ENCODE measurements at places on chromosomes 7 and 10.

DNA sequence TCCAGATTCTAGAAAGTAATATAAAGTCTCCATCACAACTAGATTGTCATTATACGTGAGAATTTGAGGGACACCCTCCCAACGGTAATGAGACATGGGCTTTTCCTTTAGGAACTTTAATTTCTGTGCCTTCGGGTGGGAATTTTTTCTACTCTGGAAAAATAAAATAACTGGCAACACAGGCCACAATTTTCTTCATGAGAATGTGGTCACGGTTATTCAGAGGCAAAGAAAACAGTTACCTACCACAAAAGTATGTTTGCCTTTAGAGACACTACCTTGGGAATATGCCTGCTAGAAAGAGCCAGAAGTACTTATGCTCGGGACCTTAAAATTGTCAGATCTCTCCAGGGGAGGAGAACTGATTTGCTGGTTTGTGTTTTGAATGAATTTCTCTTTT is 99.4 kb downstream of the ITGA8 start:
- no peak for DNase-seq

DNA sequence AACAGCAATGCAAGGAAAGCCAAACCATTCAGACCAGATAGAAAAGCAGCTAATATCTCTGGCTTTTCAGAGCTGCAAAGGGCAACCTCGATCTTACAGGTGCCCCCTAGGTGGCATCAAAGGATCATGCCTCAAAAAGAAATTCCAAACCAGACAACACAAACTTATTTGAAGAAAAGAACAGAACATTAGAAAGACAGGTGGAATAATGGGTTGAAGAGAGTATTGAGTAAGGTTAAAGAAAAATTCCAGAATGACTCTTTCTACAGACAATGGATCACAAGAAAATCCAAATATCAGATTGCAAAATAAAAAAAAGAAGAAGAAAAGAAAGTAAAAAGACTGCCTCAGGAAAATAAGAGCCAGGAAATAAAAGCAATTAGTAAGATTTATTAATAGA is 213.7 kb downstream of the ELMO1 start:
- no peak for DNase-seq

DNA sequence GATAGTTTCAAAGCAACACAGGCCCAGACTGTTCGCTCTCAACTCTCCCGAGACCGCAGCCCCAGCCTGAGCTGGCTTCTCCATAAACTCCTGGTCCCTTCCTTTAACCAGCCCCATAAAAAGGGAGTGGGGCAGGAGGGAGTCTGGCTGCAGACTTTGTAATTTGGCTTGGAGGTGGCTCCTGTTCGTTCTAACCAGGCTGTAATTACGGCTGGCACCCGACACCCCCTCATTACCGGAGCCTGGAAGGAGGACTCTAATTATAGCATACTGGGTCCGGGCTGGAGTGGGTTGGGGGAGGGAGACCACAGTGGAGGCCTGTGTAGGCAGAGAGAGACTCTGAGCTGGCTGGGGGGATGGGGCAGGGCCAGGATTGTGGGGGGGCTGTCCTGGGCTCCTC is 49.7 kb downstream of the UNC5B start:
- DNase-seq = no peak

GRCh38 chr7:41193738-41194282 is 509.1 kb downstream of the INHBA start:
- DNase-seq = no peak

- DNase-seq = no peak
These were observed 46.8 kb downstream of the AGK start for GRCh38 chr7:141597966-141598365.

GRCh38 chr7:151402029-151402835 is 7.6 kb downstream of the WDR86 start:
- no peak for DNase-seq

DNA sequence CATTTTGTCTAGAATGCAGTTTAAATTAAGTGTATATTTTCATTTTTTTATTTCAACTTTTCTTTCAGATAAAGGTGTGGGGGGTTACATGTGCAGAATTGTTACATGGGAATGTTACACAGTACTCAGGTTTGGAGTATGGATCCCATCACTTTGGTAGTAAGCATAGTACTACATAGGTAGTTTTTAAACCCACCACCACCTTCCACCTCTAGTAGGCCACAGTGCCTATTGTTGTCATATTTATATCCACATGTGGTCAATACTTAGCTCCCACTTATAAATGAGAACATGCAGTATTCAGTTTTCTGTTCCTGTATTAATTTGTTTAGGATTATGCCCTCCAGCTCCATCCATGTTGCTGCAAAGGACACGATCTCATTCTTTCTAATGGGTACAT is 200.6 kb downstream of the CCDC7 start:
- no peak for DNase-seq

DNA sequence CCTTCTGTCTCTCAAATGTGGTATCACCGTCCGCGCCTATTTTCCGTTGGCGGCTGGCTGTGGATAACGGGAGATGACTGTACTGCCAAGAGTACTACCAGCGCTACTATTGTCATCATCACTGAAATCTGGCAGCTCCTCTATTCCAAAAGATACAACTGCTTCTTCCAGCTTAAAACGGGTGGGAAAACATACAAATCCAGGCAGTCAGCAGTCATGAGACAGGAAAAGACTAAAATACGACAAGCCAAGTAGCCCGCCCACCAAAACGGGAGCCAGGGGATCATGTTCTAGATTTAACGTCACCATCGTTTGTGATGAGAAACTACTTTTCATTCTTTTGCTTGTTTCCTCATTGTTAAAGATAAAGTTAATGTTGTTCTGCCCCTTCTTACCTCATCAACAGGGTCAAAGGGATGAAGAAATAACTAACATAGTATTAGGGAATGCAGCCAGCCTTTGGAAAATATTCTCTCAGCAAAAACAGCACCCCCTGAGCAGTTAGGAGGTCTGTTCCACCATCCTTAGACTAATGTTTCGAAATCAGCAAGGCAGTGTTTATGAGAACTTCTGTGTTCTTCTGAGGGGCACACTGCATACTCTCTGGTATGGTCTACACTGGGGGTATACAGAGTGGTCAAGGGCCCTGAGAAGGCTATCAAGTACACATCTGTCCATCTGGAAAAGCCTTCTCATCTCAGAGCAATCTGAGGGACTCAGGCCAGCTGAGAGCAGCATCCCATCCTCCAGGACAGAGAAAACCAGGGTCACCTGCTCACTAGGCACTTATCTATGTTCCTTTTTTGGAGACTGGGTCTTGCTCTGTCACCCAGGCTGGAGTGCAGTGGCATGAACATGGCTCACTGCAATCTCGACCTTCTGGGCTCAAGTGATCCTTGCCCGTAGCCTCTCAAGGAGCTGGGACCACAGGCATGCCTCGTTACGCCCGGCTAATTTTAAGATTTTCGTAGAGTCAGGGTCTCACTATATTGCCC is 47.5 kb downstream of the GNA12 start:
- DNase-seq = no peak

GRCh38 chr10:29849126-29849833 is 210.1 kb downstream of the JCAD start:
- no peak for DNase-seq

- DNase-seq = peak; percentile 48
These were observed 3.9 kb upstream of the GATA3 start for GRCh38 chr10:8050556-8051108.

DNA sequence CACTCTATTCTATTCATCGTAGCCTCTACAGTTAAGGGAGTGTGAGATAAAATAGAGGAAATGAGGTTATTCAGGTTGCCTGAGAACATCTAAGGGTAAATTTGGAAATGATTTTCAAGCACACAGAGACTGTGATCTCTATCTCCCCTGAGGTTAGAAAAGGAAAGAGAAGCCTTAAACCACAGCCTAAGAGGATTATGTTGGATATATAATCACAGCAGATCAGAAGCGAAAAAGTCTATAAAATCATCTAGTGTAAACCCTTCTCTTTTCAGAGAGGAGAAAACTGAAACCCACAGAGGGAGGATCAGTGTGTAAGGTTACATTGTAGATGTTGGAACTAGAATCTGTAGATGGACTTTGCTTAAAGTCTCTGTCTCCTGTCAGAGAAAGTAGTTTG is 90.6 kb upstream of the SEMA3E start:
- no peak for DNase-seq

DNA sequence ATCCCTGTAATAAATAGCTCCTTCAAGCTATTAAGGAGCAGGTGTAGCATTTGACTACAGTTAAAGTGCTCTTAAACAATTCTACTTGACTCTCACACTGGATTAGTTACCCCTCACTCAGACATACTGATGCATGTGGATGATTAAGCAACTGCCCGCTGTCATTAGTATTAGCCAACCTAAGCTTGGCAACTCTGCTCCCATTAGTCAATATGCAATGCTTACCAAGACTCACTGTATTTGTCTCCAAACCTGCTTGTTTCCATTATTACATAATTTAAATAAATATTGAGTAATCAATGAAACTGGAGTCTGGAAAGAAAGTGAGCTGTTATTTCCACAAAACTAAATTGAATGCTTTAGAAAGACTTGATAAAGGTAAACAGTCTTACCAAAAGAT is 144.0 kb upstream of the ASAH2 start:
- DNase-seq = no peak

GRCh38 chr10:31129271-31129670 is 97.6 kb upstream of the ZNF438 start:
- DNase-seq = no peak

DNA sequence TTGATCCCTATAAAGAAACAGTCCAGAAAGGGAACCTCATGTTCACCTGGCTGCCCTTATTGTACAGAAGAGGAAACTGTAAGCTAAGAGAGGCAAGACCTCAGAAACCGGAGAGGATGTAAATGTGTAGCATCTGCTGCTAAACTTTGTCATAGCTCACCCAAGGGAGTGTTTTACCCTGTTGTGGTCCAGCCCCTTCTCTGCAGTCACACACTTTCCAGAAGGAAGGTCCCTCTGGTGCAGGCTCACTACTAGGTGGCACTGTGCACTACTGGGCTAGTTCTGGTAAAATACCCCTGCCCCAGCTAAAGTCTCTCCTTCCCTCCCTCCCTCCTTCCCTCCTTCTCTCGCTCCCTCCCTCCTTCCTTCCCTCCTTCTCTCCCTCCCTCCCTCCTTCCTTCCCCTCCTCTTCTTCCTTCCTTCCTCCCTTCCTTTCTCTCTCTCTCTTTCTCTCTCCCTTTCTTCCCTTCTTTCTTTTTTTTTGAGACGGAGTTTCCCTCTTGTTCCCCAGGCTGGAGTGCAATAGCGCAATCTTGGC is 42.5 kb upstream of the LCOR start:
- no peak for DNase-seq

GRCh38 chr10:102408728-102409603 is 9.6 kb downstream of the PSD start:
- DNase-seq = peak; percentile 85

All from stimulated activated CD4-positive, alpha-beta T cell treated with anti-CD3 and anti-CD28 coated beads, Interleukin-4, amount 100 ng/mL, for 1 hour (primary cell).